H4 (cell line): ENCODE measurements at places on chromosomes 2 and 18.

GRCh38 chr2:55010915-55011314 lies 39.3 kb downstream of the RTN4 start:
- DNase-seq: peak; percentile 23

- DNase-seq: no peak
Observed at GRCh38 chr18:51074605-51075004, 44.6 kb downstream of the SMAD4 start.

- DNase-seq: no peak
Observed at GRCh38 chr2:127100251-127101047, 6.5 kb downstream of the BIN1 start.

- no peak for DNase-seq
Observed at GRCh38 chr18:45864081-45864480, 38.6 kb downstream of the SIGLEC15 start.

- peak; percentile 28 for DNase-seq
Observed at GRCh38 chr2:181876614-181877063, 14.9 kb upstream of the ITPRID2 start.

DNA sequence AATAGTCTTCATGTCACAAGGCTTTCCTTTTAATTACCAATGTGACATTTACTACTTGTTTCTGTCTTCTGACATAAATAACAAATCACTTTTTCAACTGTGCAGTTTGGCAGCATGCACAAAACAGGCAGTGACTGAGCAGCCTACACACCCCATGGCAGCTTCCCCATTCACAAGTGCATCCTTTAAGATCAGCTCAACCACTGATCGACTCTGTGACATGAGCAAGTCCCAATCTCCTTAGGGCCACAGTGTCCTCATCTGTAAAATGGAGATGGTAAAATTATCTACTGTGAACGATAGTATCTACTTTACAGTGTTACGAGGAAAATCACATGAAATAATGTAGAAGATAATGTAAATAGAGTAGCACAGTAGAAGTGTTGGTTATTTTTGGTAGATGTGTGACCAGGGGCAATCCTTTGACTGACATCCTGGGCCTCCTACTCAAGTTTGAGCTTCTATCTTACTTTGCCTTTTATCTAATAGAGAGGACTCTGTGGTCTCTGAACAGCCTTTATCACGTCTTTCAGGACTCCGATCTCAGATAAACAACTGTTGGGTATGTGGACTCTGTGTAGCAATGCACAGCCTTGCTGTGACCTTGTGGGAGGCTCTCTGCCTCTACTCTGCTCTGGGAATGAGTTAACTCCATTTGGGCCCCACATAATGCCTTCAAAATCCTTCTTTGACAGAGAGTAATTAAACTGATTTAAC lies 120.6 kb downstream of the PIGN start:
- DNase-seq: no peak

DNA sequence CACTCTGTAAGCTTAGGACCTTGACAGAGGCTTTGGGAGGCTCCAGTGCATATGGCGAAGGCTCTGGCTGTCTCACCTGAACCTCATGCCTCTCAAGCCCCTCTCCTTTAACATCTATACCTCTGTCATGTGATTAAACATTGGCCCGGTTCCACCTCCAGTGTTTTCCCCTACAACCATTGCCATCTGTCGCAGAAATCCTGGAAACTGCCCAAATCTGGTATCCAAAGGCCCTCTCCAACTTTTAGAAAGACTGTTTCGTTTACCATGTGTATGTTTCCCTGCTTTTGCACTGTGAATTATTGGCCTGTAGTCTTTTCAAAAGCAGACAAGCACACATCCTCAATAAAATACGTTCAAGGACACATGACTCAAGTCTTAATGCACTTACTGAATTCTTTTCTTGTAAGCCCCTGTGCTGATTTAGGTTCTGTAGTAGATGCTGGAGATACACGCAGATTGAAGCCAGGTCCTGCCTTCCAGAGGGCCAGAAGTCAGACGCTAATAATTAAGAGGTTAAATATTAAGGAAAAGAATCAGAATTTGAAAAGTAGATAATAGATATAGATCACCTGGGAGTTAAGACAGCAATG lies 386.4 kb upstream of the SLC14A2 start:
- no peak for DNase-seq

- DNase-seq: no peak
Observed at GRCh38 chr2:175253871-175254270, 72.4 kb upstream of the ATP5MC3 start.

DNA sequence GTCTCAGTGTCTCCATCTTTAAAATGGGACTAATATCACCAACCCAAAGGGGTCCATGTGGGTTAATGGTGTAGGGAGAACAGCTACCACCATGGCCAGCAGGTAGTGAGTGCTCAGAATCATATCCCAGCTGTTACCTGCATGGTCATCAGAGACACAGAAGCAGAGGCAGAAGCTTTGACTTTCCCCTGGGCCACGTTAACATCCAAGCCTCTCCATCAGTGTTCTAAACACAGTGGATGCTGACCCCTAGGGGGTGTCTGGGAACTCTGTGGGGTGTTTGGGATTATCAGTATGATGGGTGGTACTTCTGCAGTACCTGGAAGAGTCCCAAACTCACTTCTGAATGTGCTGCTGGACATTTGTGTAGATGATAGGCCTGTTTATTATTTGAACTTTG lies 93.6 kb downstream of the GYPC start:
- DNase-seq: no peak

DNA sequence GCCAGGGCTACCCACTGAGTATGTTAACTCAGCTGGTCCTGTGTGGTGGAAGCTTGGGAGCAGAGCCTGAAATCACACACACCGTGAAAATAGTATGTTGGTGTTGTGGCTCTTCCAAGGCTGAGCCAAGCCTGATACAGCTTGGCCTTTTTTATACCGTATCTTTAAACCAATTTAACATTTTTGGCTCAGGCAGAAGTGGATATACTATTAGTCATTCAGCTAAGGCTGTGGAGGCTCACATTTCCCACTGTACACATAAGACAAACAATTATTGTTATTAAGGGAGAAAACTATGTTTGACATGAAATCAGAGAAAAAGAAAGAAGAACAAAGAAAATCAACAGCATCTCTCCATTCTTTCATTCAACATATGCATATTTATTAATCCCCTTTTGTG lies 159.0 kb downstream of the BCL11A start:
- DNase-seq: no peak

GRCh38 chr18:75784390-75784789 lies 356.9 kb upstream of the SMIM21 start:
- no peak for DNase-seq

DNA sequence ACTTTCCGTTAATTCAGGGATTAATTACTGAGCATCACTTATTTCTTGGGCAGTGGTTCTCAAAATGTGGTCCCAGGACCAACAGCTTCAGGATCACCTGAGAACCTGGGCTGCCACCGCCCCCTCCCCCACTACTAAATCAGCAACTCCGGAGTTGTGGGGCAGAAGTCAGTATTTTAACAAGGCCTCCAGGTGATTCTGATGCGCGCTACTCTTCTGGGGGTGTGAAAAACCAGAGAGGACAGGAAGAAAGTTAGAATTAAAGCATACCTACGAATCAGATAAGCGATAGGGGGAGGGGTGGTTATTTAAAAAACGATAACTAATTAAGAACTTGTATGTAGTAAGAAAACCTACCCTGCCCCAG lies 319 bp downstream of the ZSCAN30 start:
- DNase-seq: no peak

GRCh38 chr18:34521040-34521439 lies 189.1 kb upstream of the DTNA start:
- DNase-seq: no peak

GRCh38 chr2:7191932-7192331 lies 274.7 kb downstream of the RNF144A start:
- peak; percentile 68 for DNase-seq

DNA sequence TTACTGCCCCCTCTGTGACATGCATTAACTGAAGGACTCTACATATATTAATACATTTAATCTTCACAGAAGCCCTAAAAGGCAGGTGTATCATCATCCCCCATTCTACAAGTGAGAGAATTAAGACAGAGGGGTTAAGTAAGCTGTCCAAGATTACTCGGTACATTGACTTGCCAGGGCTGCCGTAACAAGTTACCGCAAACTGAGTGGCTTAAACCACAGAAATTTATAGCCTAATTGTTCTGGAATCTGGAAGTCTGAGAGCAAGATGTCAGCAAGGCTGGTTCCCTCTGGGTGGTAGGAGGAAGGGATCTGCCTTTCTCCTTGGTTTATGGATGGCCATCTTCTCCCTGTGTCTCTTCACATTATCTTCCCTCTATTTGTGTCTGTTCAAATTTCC lies 605.5 kb downstream of the EPHA4 start:
- DNase-seq: peak; percentile 83

DNA sequence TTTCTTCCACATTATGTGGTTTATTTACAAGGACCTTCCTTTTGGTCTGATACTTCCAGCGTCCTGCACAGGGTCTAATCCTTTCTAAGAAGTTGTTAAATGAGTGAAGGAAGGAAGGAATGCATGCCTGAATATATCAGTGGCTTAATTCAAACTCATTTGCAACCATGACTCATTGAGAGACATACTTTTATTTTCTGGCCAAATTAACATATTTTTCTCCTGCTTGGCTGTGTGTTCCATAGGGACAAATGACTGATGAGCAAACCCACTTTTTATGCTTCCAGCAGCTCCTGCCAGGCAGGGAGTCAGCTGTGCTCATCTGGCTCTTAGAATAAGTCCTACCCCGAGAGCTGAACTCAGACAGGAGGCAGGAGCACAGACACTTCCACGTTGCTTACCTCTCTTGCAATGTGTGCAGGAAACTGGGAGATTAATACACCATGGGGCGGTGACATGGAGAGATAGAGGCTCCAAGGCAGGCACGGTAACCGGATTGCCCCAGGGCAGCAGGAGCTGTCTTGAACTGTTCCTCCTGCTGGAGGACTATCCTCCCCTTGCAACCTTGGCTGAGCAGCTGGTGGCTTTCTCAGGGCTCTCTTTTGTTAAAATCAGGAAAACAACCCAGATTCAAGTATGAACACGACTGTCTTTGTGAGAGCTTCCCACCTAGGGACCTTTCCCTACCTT lies 667.5 kb upstream of the HS6ST1 start:
- DNase-seq: no peak

DNA sequence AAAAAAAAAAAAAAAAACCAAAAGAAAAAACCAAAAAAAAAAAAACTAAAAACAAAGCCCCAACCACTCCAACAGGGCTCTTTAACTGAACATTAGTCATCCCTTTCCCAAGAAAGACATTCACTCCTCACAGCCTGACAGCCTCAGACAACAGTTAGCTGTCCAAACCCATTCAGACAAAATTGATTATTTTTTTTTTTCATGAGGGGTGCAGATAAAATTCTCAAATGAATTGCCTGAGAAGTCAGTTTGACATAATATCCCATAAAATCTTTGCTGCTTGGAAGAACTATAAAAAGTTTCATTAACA lies 206.1 kb upstream of the REV1 start:
- DNase-seq: no peak

DNA sequence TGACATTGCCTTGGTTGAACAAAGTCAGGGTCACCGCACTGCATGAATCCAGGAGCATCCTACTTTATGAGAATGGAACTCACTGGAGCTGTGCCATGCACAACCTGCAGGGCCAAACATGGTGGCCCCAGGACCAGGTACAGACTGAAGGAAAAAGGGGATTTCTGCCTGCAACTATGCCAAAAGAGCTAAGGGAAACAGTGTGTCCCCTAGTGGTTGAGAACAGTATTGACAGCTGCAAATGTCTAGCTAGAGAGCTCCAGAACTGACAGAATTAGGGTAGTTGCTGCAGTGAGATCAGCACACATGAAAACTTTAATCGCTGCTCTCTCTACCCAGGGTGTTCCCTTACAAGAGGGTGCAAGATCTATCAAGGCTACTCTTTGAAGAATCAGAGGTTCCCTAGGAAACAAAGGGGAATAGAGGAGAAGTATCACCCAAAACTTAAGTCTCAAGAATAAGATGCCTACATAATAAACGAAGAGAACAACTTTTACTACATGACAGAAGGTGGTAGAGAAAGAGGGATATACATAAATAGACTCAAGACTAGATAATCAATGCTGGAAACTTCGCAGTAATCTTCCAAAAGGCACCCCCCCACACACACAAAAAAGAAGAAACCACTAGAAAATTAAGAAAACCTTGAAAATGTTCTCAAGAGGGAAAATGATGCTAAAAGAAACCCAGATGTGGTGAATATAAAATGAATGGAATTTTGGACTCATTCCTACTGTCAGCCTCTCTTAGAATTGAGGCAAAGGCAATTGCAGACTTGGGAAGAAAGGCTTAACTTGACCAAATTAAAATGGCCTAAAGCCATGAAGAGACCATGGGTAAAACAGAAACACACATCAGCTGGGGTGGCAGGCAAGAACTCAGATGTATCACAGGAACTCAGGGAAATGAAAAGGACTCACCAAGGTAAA lies 43.6 kb upstream of the IHH start:
- DNase-seq: peak; percentile 36

- DNase-seq: peak; percentile 62
Observed at GRCh38 chr2:158619496-158619895, 162.7 kb downstream of the PKP4 start.

- no peak for DNase-seq
Observed at GRCh38 chr2:70988726-70989648, 5.7 kb downstream of the TEX261 start.

- DNase-seq: no peak
Observed at GRCh38 chr2:69184224-69184623, 171.2 kb downstream of the ANTXR1 start.

DNA sequence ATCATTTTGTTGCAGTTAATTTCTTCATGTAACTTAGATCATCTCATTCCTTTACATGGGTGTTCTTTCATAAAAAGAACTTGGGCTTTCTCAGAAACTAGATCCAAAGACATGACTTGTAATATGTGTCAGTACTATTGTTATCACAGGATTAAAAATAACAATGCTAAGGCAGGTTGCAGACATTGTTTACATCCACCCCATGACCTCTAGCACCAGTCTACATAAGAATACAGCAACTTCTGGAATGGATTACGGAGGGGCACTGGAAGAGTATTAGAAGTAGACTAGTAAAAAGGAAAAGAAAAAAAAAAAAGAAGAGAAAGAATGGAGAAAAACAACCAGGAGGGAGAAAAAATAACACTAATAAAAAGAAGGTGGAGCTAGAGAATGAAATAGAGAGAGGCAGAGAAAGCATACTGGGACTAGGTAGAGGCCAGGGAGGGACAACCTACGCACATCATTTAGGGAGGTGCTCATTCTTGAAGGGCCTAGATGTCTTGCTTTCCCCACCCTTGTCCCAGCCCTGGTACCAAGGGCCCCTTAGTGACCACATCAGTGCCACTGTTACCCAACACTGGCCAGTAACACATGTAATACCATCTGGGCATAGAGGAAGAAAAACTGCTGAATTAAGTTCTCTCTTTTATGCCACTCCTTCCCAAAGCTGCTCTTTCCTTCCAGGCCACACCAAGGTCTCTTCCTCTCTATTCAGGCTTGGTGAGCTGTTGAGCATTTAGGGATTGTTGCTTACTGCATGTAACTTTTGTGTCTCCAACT lies 70.6 kb upstream of the KLF7 start:
- no peak for DNase-seq

GRCh38 chr2:99695130-99695943 lies 205.5 kb upstream of the REV1 start:
- no peak for DNase-seq
